ENCODE measurements at places on chromosomes 6 and 20.

DNA sequence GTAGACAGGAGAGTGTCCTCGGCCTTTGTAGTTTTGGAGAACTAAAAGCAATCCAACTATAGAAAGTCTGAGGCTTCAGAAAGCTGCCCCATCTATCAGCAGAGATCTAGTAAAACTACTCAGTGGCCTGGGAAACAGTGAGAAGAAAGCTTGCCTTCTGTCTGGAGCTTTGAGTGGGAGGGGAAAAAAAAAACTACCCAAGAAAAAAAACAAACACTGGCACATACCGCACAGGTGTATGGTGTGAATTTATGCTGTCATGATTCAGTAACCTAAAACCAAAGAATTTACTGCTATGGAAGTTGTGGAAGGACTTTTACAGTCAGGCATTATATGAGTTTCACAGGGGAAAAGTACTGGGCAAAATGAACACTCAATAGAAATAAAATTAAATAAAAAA lies 280.5 kb downstream of the ADGRB3 start:
- no peak for DNase-seq

GRCh38 chr20:35087791-35088190 lies 4.8 kb downstream of the TRPC4AP start:
- DNase-seq: no peak

- no peak for DNase-seq
Measured at GRCh38 chr20:44187054-44187771, at the start of gene JPH2. Gene JPH2, minus strand, starts transcription at chr20:44187188. Its CDS starts 483 bp downstream, at chr20:44186705.

- DNase-seq: no peak
Measured at GRCh38 chr6:13507306-13507860, 20.0 kb upstream of the GFOD1 start.

DNA sequence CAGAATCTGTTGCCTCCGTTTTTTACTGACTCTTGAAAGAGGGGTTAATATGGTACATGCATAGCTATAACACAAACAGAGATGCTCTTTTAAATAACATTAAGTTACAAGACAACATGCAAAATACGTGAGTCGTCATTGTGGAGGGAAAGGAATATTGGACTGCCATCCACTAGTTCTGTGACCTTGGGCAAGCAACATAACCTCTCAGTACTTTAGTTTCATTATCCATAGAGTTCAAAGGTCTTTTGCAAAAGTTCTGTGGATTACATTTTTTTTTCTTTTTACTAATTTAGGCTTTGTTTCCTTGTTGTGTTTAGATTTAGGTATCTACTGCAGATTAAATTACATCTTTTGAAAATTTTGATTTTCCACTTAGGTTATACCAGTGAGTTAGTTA lies 70.5 kb downstream of the MACROD2 start:
- no peak for DNase-seq

DNA sequence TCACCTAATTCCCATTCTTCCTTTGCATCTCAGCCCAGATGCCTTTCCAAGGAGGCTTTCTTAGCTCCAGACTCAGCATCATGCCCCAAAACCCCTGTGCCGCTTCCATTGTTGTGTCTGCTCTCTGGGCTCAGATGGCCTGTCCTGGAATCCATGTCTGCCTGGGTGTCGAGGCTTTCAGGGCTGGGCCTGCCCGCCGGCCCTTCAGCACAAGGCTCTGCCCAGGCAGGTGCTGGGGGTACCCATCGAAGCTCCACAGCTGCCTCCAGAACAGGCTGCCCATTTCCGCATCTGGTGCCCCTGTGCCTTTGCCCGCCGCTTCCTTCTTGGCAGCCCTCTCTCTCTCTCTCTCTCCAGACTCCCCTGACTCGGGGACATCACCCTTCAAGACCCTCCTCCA lies 1.2 kb downstream of the CPXM1 start:
- no peak for DNase-seq

GRCh38 chr20:19832875-19833274 lies 74.8 kb downstream of the RIN2 start:
- no peak for DNase-seq

GRCh38 chr6:104521176-104521575 lies 338.5 kb downstream of the HACE1 start:
- DNase-seq: no peak

DNA sequence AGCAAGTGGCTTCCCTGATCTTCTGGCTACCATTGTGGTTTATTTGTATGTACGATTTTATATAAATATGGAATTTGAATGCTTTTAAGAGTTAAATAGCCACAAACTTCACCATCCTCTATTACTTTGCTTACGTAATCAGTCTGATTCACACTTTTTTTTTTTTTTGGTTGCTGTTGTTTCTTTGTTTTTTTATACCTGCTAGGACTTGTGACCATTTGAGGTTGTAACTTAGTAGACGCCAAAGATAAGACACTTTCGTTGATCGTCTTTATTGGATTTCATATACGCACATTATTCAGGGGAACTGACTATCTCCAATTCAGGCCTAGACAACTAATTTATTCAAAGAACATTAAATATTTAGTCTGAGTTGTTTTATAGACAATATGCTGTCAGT lies 559.0 kb downstream of the CBLN4 start:
- no peak for DNase-seq

DNA sequence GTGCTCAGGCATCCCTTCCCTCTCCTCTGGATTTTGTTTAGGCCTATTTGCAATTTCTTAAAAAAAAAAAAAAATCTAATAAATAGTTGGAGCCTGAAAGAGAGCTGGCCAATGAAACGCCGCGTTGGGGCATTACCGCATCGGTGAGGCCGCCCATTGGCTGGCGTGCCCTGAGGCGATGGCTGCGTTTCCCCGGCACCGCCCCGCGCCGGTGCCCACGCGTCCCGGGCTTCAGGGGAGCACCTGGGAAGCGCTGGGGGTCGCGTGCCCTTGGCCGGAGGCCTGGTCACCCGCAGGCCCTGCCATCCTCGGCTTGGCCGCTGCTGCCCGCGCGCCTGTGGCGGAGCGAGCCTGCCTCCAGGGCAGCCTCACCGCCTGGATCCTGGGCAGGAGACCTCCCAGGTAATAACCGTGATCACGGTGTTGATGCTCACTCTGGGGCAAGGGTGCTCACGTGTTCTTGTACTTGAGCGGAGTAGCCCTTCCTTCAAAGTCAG lies 155.4 kb downstream of the NRN1 start:
- no peak for DNase-seq

DNA sequence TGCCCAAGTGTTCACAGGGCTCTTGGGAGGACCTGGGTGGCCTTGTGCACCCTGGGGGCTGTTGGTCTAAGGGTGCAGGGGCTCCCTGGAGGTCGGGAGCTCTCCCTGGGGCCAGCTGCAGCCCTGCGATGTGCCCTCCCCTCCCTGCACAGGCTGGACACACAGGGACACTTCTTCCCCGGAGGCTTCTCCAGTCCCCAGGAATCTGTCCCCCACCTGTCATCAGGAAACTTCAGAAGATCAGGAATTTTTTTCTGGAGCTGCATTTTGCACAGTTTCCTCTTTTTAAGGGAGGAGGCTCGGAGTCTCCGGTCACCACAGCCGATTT lies 66.9 kb upstream of the BHLHE23 start:
- no peak for DNase-seq

DNA sequence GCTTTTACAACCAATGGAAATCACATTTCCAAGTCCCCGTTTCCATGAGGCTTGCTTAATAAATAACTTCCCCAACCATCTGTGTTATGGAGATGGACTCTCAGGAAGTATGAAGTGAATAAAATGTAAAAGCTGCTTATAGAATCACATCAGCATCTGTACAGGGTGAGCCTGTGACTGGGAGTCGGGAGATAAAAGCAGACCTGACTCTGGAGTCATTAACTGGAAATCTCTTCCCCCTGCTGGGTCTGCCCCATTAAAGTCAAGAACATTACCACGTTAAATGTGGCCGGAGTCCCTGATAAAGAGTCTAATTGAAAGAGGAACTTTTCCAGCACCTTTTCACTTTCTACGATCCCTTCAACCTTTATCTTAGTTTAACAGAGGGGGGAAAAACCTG lies 368.5 kb downstream of the DOK5 start:
- no peak for DNase-seq

DNA sequence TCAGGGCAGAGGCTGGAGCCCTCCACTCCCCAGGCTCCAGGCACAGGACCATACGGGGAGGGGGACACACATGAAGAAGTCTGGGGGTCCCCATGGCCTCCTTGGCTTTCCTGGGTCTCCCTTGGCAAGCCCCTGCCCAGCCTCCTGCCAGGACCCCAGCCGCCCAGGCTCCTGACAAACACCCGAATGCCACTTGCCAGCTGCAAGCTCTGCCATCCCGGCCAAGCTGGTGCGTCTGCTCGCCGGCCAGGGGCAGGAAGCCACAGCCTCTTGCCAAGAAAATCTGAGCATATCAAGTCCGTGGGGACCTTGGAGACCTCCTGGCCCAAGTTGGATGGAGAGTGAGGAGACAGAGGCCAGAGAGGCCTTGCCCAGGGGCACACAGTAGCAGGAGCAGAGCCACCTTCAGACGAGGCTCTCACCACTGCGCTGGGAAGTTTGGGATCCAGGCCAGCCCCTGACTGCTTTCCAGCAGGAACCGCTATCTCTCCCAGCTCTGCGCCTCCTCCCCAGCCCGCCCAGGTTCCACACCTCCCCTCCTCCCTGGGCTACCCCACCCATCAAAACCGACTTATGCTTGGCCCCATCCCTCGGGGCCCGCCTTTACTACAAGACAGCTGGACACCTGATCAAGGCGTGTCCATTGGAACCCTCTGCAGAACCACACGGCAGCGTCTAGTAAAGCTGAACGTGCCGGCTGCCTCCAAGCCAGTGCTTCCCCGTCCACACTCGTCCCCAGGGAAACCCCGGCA lies 80.2 kb downstream of the GRM4 start:
- no peak for DNase-seq

DNA sequence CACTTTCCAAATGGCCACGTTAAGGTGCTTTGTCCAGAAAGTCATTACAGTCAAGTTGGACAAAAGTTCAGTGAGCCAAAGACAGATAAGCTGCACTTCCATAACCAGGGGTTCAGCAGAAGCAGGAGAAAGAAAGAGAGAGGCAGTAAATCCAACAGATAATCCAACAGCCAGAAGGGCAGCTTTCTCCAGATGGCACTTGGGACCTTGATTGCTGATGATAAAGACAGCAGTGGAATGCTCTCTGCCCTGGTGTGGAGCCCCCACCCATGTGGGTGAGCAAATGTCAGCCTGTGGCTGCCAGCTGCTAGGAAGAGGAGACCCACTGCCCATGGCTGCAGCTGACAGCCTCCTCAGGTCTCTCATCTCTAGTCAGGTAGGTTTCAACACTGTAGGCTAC lies 18.7 kb upstream of the NRSN1 start:
- no peak for DNase-seq

DNA sequence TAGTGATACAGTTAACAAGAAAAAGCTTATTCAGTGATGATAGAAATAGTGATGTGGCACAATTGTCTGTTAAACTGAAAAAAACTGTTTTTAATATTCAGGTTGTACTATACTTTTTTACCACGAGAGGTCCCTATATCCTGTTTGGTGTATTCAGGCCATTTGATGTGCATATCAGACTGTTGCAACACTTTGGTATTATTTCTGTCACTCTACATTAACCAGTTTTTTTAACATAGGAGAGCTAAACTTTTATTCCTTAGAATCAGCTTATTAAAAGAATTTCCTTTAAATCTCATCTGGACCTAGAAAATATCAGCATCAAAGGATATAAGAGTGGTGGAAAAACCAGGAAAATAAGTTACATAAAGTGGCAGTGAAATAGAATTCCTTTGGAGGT lies 36.8 kb downstream of the TSPYL4 start:
- no peak for DNase-seq

DNA sequence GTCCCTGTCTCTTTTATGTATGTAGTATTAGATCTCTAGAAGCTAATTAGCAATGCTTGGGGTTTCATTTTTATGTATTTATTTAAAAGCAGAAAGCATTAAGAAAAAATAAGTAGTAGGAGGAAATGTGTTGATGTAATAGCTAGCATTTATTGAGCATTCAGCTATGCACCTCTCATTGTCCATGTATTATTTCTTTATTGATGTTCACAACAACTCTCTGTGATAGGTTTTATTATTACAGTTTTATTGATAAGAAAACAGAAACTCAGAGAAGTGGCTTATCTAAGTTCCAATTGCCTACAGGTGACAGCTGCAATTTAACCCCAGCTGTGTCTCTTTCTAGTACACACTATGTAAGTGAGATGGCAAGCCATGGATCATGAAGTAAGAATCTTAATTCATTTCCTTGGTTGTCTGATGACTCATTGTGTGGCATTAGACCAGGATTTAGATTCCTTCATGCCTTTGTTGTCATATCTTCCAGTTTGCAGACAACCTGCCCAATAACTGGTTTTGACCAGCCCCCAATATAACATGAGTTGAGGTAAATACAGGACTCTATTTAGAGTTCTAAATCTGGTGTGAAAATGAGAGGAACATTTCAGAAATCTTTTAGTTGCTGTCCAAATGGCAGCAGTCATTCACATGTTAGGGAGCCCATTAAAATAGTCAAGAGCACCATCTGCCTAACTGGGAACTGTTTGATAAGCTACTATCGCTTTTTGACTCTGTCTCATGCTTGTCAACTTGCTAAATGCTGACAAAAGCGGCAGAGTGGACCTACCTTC lies 170.8 kb upstream of the PHACTR1 start:
- no peak for DNase-seq

DNA sequence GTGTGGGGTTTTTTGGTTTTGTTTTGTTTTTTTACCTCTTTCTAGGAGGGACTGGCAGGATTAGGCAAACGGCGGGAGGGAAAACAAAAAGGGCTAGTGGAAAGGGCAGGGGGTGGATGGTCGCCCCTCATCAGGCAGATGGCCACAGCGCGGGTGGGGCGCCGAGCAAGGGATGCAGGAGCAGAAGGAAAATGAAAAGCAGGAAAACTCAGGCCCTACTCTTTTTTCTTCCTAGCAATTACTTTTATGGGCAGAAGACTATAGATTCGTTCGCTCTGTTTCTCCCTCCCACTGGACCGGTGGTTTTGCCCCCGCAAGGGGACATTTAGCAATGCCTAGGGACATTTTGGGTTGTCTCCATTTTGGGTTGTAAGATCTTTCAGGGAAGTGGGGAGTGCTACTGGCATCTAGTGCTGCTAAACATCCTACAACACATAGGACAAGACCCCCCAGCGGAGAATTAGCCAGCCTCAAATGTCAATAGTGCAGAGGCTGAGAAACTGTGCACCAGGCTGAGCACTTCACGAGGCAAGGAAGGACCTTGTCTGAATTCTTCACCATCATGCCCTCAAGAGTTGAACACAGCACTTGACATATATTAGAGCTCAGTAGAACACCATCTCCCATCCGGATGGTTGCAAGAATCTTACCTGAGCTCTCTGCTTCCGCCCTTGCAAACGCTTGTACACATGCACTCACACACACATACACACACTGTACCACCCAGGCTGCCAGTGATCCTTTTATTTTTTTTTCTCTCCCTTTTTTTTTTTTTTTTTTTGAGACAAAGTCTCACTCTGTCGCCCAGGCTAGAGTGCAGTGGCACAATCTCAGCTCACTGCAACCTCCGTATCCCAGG lies 4.8 kb upstream of the ZMYND8 start:
- no peak for DNase-seq

- DNase-seq: no peak
Measured at GRCh38 chr6:53916804-53917463, 122.1 kb downstream of the LRRC1 start.
